ENCODE measurements at places on chromosomes 6 and 20. TPM values are rescaled to one million over a fixed set of nuclear protein-coding genes. Genes with fewer than 3 reads are reported as not detected.

Gene NMBR
- total RNA-seq: not detected

Gene ARFGEF3
- total RNA-seq: under 0.01 TPM

GRCh38 chr6:79070206-79070825, 7.7 kb downstream of the PHIP start:
- H3K4me1 ChIP-seq: peaks cover 17% of the 10 kb centered on the region
- H3K4me3 ChIP-seq: peak overlapping the region; percentile 24
- DNase-seq: peak; percentile 43
- H3K27ac ChIP-seq: peak overlapping the region; percentile 45
- H3K27me3 ChIP-seq: no peaks in the 10 kb centered on the region

Gene AGER
- under 0.01 TPM for total RNA-seq

Gene PACSIN1
- total RNA-seq: not detected

- H3K4me3 ChIP-seq: no peak overlapping the region
- peaks cover 5% of the 10 kb centered on the region for H3K4me1 ChIP-seq
- peak; percentile 74 for DNase-seq
- H3K36me3 ChIP-seq: no peaks in the 10 kb centered on the region
- H3K27ac ChIP-seq: no peak overlapping the region
Measured at GRCh38 chr20:61748376-61748775, 317.3 kb downstream of the TAF4 start.

- H3K4me3 ChIP-seq: peak overlapping the region; percentile 91
- no peak for DNase-seq
- peaks cover 13% of the 10 kb centered on the region for H3K36me3 ChIP-seq
- H3K27me3 ChIP-seq: no peaks in the 10 kb centered on the region
Measured at GRCh38 chr20:17570347-17571152, 675 bp downstream of the DSTN start.

Gene SLC25A27
- 9.4 TPM for total RNA-seq

DNA sequence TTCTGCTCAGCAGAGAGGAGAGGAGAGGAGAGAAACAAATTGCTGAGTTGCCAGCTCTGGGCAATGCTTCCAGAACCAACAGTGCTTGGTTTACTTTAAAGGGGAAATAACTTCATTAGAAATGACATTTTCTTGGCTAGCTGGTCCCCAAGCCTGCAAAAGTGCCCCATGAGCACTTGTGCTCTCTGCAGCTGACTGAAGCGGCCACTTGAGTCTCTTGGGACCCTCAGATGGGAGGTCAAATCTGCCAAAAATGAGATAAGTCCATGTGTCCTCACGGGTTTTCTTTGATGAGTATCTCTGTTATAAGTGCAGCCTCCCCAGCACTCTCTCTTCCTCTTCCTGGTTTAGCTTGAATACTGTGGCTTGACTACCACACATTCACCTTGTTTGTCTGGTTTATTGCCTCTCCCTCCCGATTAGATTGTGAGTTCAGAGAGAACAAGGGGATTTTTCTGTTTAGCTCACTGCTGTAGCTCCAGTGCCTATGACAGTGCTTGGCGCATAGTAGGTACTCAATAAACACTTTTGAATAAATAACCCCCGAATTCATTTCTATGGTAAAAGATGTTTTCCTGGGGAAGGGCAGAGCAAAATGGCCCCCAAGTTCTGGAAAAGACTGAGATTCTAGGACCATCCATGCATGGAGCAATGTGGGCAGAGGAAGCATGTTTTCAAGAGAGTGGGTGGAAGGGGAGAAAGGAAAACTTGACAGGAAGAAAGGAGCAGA, 7.0 kb upstream of the RIN2 start:
- no peak overlapping the region for H3K27ac ChIP-seq
- peaks cover 4% of the 10 kb centered on the region for H3K27me3 ChIP-seq
- no peaks in the 10 kb centered on the region for H3K4me1 ChIP-seq
- no peak overlapping the region for H3K4me3 ChIP-seq
- H3K36me3 ChIP-seq: no peaks in the 10 kb centered on the region

- H3K4me3 ChIP-seq: peak overlapping the region; percentile 54
- no peak overlapping the region for H3K27ac ChIP-seq
- DNase-seq: no peak
- no peaks in the 10 kb centered on the region for H3K36me3 ChIP-seq
Measured at GRCh38 chr6:39530201-39530759, 194.9 kb downstream of the KIF6 start.

DNA sequence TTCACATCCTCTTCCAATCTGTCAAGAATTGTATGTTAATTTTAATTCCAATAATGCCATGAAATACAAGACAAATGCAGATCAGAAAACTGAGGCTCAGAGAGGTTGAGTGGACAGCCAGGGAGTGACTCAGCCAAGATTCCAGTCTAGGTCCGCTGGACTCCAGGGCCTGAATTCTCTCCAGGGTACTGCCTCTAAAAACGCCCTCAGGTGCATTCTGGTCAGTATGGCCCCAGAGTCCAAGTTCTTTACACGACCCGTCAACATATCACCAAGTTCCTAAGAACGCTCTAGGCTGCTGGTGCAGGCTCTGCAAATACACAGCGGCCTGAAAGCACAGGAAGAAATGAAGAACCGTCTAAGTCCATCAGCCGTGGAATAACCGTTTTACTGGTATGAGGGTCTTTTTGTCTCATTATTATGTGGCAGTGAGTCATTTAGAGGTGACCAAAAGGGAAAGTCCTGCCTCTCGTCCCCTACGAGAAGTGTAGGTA, 709 bp upstream of the ASXL1 start:
- H3K27ac ChIP-seq: peak overlapping the region; percentile 94
- H3K4me1 ChIP-seq: peaks cover 51% of the 10 kb centered on the region
- H3K4me3 ChIP-seq: peak overlapping the region; percentile 90
- H3K36me3 ChIP-seq: no peaks in the 10 kb centered on the region
- DNase-seq: peak; percentile 85
- H3K27me3 ChIP-seq: no peaks in the 10 kb centered on the region

- H3K27ac ChIP-seq: no peak overlapping the region
- no peaks in the 10 kb centered on the region for H3K27me3 ChIP-seq
- no peak for DNase-seq
Measured at GRCh38 chr6:168578036-168578435, 137.1 kb downstream of the SMOC2 start.

Gene GPX5
- total RNA-seq: not detected

GRCh38 chr20:59207742-59208357, 44.2 kb downstream of the ZNF831 start:
- H3K4me1 ChIP-seq: no peaks in the 10 kb centered on the region
- H3K27me3 ChIP-seq: no peaks in the 10 kb centered on the region
- H3K36me3 ChIP-seq: no peaks in the 10 kb centered on the region
- H3K27ac ChIP-seq: no peak overlapping the region
- H3K4me3 ChIP-seq: no peak overlapping the region

Gene MARCKS
- total RNA-seq: 570 TPM

- H3K4me1 ChIP-seq: peaks cover 7% of the 10 kb centered on the region
- H3K4me3 ChIP-seq: no peak overlapping the region
- peaks cover 97% of the 10 kb centered on the region for H3K27me3 ChIP-seq
- DNase-seq: no peak
Measured at GRCh38 chr6:117267054-117267347, 1.6 kb downstream of the VGLL2 start.

- no peak overlapping the region for H3K4me3 ChIP-seq
- no peak for DNase-seq
- H3K36me3 ChIP-seq: no peaks in the 10 kb centered on the region
- H3K27me3 ChIP-seq: no peaks in the 10 kb centered on the region
- no peak overlapping the region for H3K27ac ChIP-seq
Measured at GRCh38 chr6:93823489-93823888, 404.1 kb upstream of the EPHA7 start.

- H3K4me3 ChIP-seq: no peak overlapping the region
- DNase-seq: no peak
- no peaks in the 10 kb centered on the region for H3K27me3 ChIP-seq
- H3K4me1 ChIP-seq: no peaks in the 10 kb centered on the region
- no peak overlapping the region for H3K27ac ChIP-seq
Measured at GRCh38 chr20:7113577-7114466, 346.3 kb downstream of the BMP2 start.

Gene KCNK16
- total RNA-seq: not detected

GRCh38 chr20:10621149-10621548, 52.6 kb downstream of the JAG1 start:
- no peak overlapping the region for H3K4me3 ChIP-seq
- H3K36me3 ChIP-seq: no peaks in the 10 kb centered on the region
- DNase-seq: no peak
- H3K27me3 ChIP-seq: no peaks in the 10 kb centered on the region

DNA sequence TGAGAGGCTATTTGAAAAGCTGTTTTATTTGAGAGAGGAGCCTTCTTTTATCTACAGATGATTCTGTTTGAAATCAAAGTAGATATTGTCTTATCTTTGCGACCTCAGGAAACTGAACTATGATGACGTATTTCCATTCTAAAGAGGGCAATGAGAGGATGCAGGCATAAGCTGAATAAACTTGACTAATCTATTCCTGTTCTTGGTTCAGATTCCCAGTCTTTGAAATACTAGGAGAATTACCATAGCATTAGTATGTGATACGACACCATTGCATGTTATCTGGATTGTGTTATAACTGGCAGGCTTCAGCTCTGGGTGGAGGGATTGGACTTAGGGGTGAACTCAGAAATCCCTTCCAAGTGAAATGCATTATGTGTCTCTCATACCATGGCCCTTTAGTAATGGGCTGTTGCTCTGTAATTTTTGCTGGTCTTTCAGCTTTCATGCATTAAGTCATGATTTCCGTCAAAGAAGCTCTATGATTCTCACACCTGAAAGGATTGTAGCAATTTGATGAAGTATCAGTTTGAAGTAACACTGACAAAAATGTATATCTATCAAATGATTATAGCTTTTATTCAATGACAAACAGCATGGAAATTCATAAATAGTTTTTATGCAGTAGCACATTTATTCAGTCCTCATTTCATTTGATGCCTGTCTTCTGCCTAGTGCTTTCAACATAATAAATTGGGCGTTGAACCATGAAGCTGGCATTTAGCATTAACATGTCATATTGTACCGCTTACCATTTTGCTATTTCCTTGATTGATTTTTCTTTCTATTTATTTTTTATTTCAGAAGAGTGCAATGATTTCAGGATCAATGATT, 138.4 kb upstream of the SPACA1 start:
- H3K27me3 ChIP-seq: peaks cover 15% of the 10 kb centered on the region
- DNase-seq: no peak
- H3K4me3 ChIP-seq: no peak overlapping the region
- no peaks in the 10 kb centered on the region for H3K36me3 ChIP-seq
- H3K27ac ChIP-seq: peak overlapping the region; percentile 80

Gene NKAIN4
- not detected for total RNA-seq

- no peak overlapping the region for H3K4me3 ChIP-seq
- no peaks in the 10 kb centered on the region for H3K36me3 ChIP-seq
- H3K4me1 ChIP-seq: peaks cover 4% of the 10 kb centered on the region
- DNase-seq: no peak
- peaks cover 10% of the 10 kb centered on the region for H3K27me3 ChIP-seq
Measured at GRCh38 chr20:57856658-57857057, 146.8 kb upstream of the PMEPA1 start.

DNA sequence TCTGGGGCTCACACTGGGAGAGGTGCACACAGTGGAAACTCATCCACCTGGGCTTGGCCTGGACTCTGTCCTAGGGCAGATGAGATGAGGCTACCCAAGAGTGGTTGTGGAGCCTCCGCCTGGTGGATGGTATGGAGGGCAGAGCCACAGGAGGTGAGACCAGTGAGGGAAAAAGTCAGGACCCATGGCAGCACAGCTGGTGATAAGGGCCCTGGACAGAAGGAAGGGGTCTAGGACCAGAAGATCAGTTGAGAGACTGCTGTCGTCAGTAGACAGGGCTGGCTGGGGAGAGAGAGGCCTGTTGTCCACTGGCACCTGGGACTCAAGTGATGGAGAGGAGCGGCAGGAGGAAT, 29.8 kb downstream of the PLCG1 start:
- no peaks in the 10 kb centered on the region for H3K4me1 ChIP-seq
- H3K27me3 ChIP-seq: no peaks in the 10 kb centered on the region
- H3K4me3 ChIP-seq: no peak overlapping the region
- no peak overlapping the region for H3K27ac ChIP-seq

DNA sequence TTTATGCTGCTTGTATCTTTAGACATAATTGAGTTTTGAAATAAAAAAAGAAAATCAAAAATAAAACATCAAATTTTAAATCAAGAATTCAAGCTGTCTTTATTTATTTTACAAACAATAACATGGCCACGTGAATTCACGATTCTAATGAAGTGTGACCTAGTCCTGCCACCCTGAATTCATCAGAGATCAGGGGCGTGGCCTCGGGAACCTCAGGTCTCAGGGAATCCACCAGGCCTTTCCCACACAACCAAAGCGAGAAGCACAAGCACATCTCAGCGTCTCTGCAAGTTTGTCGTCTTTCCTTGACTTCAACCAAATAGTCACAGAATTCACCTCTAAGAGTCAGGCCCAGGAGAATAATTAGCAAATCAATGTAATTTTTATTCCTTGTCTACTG, 107.9 kb downstream of the DACT2 start:
- no peak for DNase-seq
- no peak overlapping the region for H3K4me3 ChIP-seq
- H3K4me1 ChIP-seq: no peaks in the 10 kb centered on the region
- no peaks in the 10 kb centered on the region for H3K36me3 ChIP-seq

- no peaks in the 10 kb centered on the region for H3K27me3 ChIP-seq
- H3K36me3 ChIP-seq: peaks cover 58% of the 10 kb centered on the region
- H3K4me1 ChIP-seq: peaks cover 34% of the 10 kb centered on the region
- no peak overlapping the region for H3K27ac ChIP-seq
- H3K4me3 ChIP-seq: peak overlapping the region; percentile 89
- DNase-seq: no peak
Measured at GRCh38 chr6:134170844-134171243, 118.4 kb upstream of the SLC2A12 start.

Gene NKAIN2
- under 0.01 TPM for total RNA-seq

DNA sequence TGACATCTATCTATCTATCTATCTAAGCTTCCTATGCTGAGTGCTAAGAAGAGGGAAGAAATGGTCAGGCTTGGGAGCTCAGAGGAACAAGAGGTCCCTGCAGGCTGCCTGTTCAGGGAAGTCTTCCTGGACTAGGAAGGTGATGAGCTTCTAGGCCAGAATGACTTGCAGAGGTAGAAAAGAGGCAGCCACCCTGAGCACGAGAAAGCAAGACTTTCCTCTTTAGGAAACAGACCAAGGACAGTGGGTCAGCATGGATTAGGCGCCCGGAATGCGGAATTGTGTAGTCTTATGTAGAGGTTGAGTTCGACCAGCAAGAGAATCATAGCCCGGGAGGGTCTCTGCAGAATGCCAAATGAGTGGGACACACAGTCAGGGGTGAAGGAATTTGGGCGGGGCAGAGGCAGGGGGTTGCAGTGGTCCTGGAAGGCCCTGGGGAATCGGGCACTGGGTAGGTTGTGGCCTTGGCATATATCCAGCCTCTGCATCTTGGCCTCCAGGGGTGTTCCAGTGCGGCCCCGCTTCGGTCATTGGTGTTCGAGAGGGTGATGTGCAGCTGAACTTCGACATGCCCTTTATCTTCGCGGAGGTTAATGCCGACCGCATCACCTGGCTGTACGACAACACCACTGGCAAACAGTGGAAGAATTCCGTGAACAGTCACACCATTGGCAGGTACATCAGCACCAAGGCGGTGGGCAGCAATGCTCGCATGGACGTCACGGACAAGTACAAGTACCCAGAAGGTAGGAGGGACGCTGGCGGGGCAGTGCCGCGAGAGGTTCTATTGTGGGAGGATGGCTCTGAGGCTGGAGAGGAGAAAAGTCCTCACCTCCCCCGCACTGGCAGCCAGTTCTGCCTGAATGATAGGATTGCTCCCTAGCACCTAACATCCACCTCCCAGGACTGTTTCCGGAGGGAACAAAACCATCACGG, 32.1 kb downstream of the TGM3 start:
- H3K36me3 ChIP-seq: no peaks in the 10 kb centered on the region
- no peaks in the 10 kb centered on the region for H3K4me1 ChIP-seq
- H3K27ac ChIP-seq: no peak overlapping the region

Gene HUS1B
- 0.72 TPM for total RNA-seq

Gene MYMX
- not detected for total RNA-seq

Gene RAET1G
- 1.5 TPM for total RNA-seq

- H3K27ac ChIP-seq: no peak overlapping the region
- peaks cover 5% of the 10 kb centered on the region for H3K27me3 ChIP-seq
- H3K36me3 ChIP-seq: no peaks in the 10 kb centered on the region
- no peaks in the 10 kb centered on the region for H3K4me1 ChIP-seq
Measured at GRCh38 chr6:31386977-31387376, 16.4 kb upstream of the MICA start.
